ENCODE measurements at places on chromosomes 13 and 19.

GRCh38 chr13:111874981-111875380, 192.0 kb upstream of the SOX1 start:
- DNase-seq: no peak

DNA sequence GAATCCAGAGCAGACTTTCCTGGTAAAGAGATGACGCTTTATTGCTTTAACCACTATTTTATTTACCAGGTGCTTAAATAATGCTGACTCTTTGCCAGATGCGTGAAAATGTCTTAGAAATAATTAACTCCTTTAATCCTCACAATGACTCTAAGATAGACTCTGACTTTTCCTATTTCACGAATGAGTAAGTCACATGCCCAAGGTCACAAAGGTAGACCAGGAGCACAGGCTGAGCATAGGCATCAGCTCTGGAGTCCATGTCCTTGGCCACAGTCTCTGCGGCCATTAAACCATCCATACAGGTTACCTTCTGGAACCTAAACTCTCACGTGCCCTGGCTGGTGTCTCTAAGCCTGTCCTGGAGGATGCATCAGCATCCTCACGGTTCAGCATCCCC, 87.3 kb downstream of the ERCC5 start:
- DNase-seq: no peak

DNA sequence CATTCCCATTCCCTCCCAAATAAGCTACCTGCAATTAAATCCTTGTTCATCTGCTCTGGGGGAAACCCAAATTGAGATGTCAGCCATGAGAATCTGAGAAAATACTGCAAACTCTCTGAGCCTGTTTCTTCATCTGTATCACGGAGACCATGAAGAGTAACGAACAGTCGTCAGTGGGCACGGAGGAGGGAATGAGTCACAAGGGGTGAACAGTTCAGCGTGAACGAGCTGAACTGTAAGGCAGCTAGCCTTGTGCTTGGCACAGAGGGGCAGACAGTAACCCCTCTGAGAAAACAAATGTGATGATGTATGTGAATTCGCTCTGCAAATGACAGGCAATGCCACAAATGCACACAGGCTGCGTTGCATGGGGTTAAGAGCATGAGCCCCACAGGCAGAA, 288.7 kb downstream of the FOXO1 start:
- no peak for DNase-seq

DNA sequence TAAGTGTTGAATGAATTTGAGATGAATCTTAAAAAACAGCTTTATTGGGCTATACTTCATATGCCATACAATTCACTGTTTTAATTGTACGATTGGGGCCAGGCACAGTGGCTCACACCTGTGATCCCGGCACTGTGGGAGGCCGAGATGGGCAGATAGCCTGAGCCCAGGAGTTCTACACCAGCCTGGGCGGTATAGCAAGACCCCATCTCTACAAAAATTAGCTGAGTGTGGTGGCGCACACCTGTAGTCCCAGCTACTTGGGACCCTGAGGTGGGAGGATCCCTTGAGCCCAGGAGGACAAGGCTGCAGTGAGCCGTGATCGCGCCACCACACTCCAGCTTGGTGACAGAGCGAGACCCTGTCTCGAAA, 10.3 kb downstream of the ARID3A start:
- no peak for DNase-seq

DNA sequence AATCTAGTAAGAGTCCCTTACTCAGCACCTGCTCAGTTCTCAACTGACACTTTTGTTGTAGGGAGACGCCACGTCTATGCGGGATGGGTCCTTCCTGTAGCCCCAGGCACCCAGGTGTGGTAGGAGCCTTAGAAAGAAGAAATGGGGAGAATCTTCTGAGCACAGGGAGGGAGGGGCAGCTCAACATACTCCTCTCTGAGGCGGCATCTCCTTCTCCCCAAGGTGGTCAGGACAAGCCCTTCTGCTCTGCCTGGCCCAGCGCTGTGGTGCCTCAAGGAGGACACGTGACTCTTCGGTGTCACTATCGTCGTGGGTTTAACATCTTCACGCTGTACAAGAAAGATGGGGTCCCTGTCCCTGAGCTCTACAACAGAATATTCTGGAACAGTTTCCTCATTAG, 1.2 kb downstream of the KIR2DL4 start:
- DNase-seq: no peak

DNA sequence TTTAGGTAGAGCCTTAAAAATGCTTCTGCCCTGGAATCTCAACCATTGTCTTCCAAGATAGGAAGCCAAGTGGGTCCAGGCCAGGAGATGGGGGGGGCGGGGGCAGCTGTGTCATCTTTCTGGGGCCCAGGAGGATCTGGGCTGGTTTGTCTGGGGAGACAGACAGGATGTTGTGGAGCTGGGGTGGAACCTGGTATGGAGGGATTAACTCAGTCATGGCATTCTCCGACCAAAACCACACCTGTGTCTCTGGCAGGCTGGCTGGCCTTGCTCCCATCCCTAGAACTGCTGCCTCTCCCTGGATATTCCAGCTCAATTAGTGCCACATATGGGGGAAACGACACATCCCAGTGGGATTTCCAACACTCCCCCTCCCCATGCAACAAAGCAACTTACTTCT, 2.7 kb upstream of the MAP2K7 start:
- DNase-seq: no peak
